Stimulated activated CD8-positive, alpha-beta memory T cell treated with anti-CD3 and anti-CD28 coated beads, Interleukin-2, amount 100 ng/mL, for 1 hour (primary cell): ENCODE measurements at places on chromosomes 2 and 18.

- DNase-seq, result no peak
Observed at GRCh38 chr2:72793798-72794440, 31.9 kb downstream of the EXOC6B start.

- DNase-seq, result no peak
Observed at GRCh38 chr18:73168236-73168635, 300.4 kb upstream of the NETO1 start.

GRCh38 chr2:1791006-1791605 is 46.8 kb upstream of the PXDN start:
- no peak for DNase-seq

GRCh38 chr2:197873293-197873701 is 68.9 kb downstream of the PLCL1 start:
- DNase-seq, result no peak

DNA sequence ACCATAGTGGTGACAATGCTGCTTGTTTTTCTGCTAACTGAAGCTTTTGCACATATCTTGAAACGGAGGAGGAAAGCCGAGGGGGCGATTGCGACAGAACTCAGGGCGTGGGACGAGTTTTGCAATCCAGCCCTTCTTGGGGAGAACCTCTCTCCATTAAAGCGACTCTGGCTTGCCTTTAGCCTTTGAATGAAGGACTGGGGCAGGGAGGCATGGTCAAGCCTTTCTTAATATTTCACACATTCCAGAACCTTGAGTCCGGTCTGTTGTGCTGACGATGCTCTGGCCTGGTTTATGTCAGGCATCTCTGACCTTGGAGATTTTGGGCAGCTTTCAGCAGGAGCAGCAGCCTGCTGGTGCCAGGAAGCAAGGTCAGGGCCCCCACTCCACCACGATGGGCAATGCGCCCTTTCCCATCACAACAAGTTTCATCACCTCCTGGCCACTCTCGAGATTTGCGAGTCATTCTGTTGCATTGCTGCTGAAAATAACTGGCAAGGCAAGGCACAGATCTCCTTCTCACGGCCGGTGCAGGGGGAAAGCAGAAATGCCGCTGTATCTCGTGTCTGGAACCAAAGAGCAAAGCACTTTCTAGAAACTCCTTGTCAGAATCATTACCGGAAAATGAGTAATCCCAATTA is 10.8 kb downstream of the EMILIN2 start:
- DNase-seq, result no peak

DNA sequence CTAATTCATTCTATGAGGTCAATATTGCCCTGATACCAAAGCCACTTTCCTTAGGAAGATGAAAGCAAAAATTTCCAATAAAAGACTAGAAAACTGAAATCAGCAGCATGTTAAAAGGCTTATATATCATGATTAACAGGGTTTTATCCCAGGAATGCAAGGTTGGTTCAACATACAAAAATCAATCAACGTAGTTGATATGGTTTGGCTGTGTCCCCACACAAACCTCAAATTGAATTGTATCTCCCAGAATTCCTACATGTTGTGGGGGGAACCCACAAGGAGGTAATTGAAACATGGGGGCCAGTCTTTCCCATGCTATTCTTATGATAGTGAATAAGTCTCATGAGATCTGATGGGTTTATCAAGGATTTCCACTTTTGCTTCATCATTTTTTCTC is 11.7 kb upstream of the ABCB11 start:
- DNase-seq, result no peak

- no peak for DNase-seq
Observed at GRCh38 chr2:149884871-149885270, 297.3 kb upstream of the MMADHC start.

GRCh38 chr2:185567940-185568339 is 170.7 kb upstream of the FSIP2 start:
- no peak for DNase-seq

DNA sequence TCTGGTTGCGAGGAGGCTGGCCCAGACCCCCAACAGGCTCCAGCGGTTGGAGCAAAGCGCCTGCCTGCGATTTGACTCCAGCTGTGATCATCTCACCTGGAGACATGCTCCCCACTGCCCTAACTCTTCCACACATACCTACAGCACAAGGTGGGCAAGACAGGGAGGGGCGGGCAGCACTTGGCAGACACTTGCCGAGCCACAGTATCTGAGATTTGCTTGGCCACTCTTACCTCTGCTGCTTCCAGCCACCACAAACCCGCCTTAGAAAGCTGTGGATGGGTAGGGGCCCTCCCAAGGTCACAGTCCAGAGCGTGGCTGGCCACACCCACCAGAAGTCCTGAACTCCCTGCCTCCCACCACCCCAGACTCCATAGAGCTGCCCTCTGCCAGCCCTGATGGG is 8.2 kb downstream of the CYP26B1 start:
- no peak for DNase-seq
